Sciatic nerve (tissue), 2 donors: ENCODE measurements at places on chromosomes 7 and 10. TPM values are rescaled to one million over a fixed set of nuclear protein-coding genes. Genes with fewer than 3 reads are reported as not detected.

Gene JAKMIP3
- 1.1 TPM for total RNA-seq

Gene VWC2
- total RNA-seq = 0.09 TPM

Gene RFC2
- 17.1 TPM for total RNA-seq

Gene LMTK2
- total RNA-seq = 14.5 TPM

Gene PNLIP
- 2.8 TPM for total RNA-seq

Gene CPED1
- 41.9 TPM for total RNA-seq

Gene WDFY4
- total RNA-seq = 8.6 TPM

Gene ABI1
- total RNA-seq = 50.4 TPM

Gene MYPN
- total RNA-seq = 0.13 TPM

Gene BEND7
- total RNA-seq = 28.6 TPM

Gene EVX1
- not detected for total RNA-seq
